ENCODE measurements at places on chromosomes 16 and 17.

GRCh38 chr17:70493277-70493874, 324.0 kb downstream of the KCNJ2 start:
- DNase-seq = no peak

DNA sequence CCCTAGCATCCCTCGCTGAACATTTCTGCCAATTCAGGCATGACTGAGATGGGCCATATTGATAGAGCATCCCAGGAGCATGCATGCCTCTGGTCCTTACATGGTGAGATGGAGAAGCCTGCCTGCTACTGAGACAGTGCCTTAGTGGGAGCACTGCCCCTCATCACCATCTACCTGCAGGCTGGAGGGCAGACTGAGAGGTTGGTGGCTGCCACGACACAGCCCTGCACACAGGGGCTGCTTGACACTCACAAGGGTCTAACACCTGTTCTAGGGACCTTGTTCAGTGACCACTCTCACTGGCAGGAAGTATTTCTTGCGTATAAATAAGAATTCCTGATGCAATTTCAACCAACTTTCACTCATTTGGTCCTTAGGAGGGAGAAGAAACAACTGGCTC, 34.0 kb downstream of the WIPI1 start:
- no peak for DNase-seq

DNA sequence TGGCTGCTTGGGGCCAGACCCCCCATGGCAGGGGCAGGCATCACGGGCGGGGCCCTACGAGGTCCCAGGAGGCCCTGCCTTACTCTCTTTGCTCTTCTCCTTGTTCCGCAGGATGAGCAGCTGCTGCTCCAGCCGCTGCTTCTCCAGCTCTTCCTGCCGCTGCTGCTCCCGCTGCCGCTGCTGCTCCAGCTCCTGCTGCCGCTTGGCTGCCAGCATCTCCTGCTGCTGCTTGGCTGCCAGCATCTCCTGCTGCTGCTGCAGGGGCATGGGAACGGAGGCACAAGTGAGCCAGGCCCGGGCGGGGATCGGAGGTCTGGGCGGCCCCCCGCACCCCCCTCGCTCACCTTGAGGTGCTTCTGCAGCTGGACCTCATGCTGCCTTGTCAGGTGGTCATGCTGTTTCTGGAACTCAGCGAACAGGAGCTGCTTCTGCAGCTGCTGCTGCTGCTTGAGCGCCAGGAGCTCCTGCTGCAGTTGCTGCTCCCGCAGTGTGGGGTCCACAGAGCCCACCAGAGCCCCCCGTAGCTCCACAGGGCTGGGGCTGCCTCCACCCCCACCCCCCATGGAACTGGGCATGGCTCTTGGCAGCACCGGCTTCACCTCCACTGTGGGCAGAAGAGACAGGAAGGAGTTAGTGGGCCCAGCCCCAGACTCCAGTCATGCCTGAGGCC, 22.8 kb downstream of the G6PC3 start:
- DNase-seq = no peak

DNA sequence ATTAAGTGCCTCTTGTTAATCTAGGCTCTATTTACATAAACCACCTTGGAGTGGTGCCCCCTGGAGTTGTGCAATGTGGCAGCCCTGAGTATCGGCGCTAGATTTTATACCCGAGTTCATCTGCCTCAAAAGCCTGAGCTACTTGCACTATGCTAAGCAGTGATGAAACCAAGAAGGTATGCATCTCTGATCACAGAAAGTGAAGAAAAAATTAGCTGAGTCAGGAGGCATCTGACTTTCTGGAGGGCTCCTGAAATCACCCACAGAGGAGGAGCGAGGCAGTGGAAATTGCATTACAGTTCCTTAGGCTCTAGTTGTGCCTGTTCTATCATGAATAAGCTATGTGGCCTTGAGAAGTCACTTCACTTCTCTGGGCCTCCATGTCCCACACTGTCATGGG, 80.3 kb upstream of the PSMD7 start:
- no peak for DNase-seq

- no peak for DNase-seq
Observed at GRCh38 chr17:61230972-61231820, 168.4 kb upstream of the TBX2 start.

GRCh38 chr17:49633762-49634484, 44.0 kb downstream of the SPOP start:
- DNase-seq = no peak

- peak; percentile 71 for DNase-seq
Observed at GRCh38 chr17:43907425-43907981, at the start of gene MPP2. MPP2 (minus strand) TSS chr17:43907536; CDS start chr17:43904460, 3,076 bp downstream.

DNA sequence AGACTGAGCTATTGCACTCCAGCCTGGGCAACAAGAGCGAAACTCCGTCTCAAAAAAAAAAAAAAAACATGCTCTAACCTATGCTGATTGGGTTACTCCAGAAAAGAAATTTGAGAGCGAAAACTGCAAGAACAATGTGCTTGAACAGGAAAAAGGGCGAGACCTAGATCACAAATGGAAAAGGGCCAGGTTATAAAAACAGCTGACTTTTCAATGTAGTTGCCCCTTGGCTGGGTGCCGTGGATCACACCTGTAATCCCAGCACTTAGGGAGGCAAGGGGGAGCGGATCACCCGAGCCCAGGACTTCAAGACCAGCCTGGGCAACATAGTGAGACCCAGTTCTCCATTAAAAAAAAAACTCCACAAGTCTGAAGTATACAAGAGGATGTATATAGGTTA, 48.8 kb downstream of the MRM3 start:
- DNase-seq = no peak

DNA sequence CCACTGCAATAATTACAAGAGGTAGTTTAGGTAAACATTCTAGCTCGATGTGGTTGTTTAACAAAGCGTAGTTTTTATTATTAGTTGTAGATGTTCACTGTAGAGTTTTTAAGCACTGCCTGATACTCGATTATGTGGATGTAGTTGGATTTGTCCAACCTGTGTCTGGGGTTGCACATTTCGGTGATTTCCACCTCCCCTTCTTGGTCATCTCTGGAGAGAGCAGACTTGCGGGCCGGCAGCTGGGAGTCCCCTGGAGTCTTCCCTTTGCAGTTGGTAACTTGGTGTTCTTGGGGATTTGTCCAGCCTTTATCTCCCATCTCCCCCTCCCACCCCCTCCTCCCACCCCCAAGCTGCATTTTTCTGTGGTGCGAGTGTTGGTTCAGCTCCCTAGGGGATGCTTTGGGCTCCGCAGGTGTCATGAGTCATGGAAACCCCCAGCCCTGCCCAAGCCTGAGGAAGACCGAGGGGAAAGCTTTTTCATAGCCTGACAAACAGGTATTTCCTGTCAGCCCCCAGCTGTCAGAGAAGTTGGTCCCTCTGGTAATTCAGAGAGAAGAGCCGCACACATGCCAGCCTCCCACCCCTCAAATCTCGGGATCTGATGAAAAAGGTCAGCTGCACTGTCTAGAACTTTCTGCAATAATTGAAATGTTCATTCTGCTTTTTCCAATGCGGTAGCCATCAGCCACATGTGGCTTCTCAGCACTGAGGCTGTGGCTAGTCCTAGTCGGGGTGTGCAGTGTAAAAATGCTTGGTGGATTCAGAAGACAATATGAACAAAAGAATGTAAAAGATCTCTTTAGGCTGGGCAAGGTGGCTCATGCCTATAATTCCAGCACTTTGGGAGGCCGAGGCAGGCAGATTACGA, 50.3 kb downstream of the KSR1 start:
- peak; percentile 9 for DNase-seq

- peak; percentile 5 for DNase-seq
Observed at GRCh38 chr17:20852239-20852989, 190.4 kb downstream of the USP22 start.

- peak; percentile 63 for DNase-seq
Observed at GRCh38 chr17:78924481-78925151, 571 bp downstream of the TIMP2 start.

GRCh38 chr16:82257990-82258389, 88.0 kb upstream of the MPHOSPH6 start:
- DNase-seq = no peak

GRCh38 chr17:7237761-7238419, 1.4 kb downstream of the PHF23 start:
- peak; percentile 77 for DNase-seq

DNA sequence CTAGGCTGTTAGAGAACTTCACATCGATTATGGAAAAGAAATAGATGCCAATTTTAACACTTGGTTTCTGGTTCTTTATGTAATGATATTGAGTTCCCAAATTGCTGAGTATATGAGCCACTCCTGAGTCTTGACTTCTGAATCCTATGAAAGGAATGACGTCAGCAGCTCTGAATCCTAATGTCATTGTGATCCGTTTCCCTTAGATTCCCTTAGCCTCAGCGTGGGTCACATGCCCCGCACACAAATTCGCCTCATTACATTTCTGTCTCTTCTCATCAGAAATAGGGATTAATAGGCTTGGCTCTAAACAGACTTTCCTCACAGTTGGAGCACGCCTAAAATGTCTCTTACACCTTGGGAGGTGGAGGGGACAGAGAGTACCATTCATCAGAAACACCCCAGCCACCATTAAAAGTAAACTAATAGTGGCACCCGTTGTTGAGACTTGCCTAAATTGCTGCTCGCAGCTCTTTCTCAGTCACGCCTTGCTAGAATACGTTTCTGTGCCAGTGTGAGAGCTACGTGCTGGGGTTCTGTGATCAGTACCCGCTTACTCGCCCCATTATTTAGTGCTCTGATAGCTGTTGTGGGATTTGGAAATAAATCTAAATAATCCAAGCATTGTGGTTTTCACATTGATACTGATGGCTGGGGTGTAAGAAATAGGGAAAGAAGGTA, 7.1 kb downstream of the MRM3 start:
- no peak for DNase-seq
